Neural crest cell (in vitro differentiated cells): ENCODE measurements at places on chromosomes 6 and 20.
A peak's percentile ranks its signal among the peaks of the same experiment; 100 is the strongest.

DNA sequence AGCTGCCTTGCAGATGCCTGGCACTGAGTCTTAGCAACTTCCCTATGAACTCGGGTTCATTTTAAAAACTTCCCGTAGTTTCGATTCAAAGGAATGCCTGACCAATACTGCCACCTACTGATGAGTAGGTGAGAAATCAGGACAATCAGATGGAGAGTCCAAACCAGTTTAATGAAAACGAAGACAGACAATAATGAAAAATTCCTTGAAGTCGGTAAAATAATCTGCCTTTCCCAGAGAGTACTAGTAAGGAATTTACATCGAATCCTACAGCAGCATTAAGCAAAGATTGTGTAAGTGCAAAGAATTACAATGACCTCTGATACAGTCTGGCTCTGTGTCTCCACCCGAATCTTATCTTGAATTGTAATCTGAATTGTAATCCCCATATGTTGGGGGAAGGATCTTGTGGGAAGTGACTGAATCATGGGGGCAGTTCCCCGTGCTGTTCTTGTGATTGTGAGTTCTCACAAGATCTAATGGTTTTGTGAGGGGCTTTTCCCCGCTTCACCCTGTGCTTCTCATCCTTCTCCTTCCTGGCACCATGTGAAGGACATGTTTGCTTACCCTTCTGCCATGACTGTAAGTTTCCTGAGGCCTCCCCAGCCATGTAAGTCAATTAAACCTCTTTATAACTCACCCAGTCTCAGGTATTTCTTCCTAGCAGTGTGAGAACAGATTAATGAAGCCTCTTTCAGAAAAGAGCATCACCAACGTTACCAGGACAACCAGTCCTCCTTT is 134.4 kb downstream of the ARHGAP18 start:
- DNase-seq: no peak

GRCh38 chr6:26033941-26034354 is 53.3 kb upstream of the HFE start:
- peak; percentile 31 for DNase-seq

- DNase-seq: peak; percentile 69
Observed at GRCh38 chr6:3748208-3749066, 3.1 kb downstream of the PXDC1 start.

- DNase-seq: no peak
Observed at GRCh38 chr6:52505726-52506409, 71.0 kb downstream of the TRAM2 start.

DNA sequence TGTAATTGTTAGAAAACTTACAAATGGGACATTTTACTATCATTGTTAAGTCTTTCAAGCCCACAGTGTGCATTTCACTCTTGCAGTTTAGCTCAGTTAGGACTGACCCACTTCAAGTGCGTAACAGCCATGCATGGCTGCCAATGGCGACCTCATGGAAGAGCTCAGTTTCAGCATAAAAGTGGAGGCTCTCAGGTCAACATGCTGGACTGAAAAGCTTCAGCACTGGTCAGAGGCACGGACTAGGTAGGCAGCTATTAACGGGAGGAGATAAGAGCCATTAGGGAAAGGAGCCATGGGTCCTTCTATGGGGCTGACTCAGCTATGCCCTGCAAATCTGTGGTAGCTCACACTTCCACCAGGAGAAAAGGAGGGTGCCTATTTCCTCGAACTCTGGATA is 101.8 kb downstream of the TTLL2 start:
- no peak for DNase-seq
